ENCODE measurements at places on chromosomes 3 and 15.

DNA sequence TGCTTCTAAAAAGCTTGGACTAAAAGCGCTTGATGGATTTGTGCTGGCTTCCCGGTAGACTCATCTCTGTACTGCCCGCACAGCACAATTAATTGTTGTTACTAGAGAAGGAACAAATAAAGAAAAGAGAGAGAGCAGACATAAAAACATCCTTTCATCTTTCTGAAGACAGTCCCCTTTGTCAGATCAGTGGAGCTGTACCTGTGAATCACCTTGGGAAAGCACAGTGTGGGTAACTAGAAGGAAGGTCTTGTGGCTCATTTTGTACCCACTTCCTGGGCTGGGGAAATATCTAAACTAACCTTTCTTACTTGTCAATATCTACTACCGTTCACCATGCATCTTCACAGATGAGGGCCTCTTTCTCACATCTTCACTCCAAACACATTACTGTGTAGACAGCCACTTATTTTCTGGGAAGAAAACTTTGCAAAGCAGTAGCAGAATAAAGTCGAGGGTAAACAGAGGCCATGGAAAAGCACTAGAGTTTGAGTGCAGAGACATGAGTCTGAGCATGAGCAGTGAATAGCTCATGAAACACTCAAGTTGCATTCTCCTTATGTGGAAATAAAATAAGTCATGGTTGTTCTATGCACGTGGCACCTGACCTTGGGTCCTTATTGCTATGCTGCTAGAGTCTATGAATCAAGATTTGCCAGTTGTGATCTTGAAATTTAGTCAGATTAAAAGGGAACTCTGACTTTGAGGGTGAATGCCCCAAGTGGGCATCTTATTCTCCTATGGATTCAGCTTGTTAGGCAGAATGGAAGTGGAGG lies 169.3 kb downstream of the LPP start:
- DNase-seq: no peak

- no peak for DNase-seq
These were observed 553.4 kb downstream of the ZIC1 start for GRCh38 chr3:147962408-147963164.

DNA sequence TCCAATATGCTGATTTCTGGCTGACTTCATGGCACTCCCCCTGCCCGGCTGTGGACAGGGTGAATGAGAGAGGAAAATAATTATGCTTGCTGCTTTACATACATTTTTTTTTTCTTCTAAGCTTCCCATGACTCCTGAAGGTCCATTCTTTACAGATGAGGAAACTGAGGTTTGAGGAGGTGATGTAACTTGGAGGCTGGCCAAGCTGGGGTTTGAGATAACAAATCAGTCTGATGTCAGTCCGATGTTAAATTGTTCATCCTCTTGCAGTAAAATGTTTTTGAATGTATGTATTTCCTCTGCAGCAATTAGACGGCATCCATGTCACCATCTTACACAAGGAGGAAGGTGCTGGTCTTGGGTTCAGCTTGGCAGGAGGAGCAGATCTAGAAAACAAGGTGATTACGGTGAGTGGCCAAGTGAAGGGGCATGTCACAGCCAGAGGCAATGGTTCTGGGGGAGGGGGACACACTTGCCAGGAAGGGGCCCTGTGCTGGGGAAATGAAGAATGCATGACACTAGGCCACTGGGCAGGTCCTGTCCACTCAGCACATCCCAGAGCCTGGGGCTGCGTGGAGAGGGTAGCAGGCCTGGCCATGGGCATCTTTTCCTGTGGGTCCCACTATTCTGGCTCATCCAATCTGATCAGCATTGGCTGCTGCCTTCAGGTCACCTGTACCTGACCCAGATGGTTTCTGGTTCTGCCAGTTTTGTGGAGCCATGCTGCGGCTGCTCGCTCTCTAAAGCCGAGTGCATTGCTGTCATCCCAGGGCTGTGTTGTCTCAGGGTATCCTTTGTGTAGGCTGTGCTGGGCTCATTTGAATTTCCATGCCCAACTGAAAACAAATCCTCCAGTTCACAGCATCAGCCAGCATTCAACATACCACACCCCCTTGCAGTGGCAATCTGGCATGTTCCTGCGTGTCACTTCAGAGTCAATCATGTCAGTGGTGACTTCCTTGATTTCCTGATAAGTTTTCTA lies 20.4 kb downstream of the STARD5 start:
- no peak for DNase-seq

DNA sequence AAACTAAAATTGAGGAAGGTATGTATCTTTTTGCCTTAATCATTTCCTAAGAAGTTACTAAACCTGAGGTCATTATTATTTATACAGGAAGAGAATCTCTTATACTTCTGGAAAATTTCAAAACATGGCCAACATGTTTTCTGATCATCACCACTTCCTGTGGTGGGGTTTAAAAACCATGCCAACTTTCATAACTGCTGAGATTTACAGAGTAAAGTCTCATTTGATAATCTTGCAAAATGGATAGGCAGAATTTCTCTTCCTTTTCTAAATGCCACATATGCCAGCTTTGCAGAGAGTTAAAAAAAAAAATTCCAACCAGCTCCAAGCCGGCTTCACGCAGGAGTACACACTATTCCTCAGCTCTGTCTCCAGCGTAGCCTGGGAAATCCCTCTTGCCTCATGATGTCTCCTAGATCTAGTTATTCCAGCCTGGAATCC lies 124.3 kb upstream of the SPRED1 start:
- peak; percentile 35 for DNase-seq

- DNase-seq: no peak
These were observed 14.4 kb downstream of the THOC7 start for GRCh38 chr3:63849175-63849574.

DNA sequence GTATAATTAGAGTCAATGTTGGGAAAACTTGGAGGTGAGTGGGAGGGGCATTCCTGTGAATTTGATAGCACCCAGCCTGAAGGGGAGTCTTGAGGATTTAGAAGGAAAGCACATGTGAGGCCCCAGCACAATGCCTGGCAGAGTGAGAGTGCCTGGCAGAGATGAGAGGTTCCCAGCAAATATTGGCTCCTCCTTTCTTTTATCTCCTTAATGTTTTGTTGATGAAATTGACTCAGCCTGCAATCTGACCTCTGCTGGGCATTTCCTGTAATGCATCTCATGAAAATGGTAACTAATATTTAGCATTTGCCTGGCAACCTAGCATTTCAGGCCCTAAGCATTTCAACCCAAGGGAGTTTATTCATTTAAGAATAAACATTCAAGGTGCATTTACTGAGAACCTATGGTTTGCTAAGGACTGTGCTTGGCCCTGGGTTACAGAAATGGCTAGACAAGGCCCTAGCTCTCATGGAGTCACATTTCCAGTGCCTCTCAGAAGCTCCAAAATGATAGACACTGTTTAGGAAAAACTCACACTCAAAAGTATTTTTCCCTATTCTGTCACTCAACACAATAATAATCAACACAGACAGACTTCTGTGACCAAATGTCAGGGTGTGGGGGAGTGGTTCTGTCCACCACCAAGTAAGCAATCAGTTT lies 19.0 kb downstream of the PDHB start:
- peak; percentile 64 for DNase-seq

- no peak for DNase-seq
These were observed 143.6 kb downstream of the PGPEP1L start for GRCh38 chr15:98863983-98864382.

GRCh38 chr3:186696522-186696921 lies 20.6 kb upstream of the KNG1 start:
- DNase-seq: no peak

DNA sequence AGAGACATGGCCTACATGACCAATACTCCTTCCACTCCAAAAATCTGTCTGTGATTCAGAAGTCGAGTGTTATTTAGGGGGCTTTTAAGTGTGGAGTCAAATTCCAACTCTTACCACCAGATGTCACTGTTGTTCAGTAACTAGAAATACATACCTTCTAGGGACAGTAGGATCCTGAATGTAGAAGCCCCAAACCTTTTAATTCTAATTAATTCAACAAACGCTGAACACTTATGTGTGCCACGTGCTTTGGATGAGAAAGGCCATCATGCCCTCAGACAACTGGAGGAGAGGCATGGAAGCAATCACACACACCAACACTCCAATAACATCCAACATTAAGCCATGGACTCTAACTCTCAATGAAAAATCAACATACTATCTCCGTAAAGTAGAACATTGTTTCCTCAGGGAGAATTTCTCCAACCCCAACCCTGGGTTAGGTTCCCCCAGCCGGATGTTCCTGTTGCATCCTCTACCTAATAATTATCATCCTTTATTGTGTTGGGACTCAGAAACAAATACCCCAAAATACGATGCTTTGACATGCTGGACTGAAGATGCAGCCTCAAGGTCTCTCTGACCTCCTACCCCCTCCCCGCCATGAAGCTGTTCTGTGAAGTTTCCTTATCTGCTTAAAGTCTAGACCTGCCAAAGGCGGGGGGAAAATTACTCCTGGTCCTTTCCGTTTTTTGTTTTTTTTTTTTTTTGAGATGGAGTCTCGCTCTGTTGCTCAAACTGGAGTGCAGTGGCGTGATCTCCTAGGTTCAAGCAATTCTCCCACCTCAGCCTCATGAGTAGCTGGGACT lies 8.0 kb upstream of the CCDC13 start:
- DNase-seq: peak; percentile 69

GRCh38 chr3:144554889-144555288 lies 583.3 kb downstream of the DIPK2A start:
- no peak for DNase-seq

- no peak for DNase-seq
These were observed 48.6 kb downstream of the GAP43 start for GRCh38 chr3:115671761-115672455.

DNA sequence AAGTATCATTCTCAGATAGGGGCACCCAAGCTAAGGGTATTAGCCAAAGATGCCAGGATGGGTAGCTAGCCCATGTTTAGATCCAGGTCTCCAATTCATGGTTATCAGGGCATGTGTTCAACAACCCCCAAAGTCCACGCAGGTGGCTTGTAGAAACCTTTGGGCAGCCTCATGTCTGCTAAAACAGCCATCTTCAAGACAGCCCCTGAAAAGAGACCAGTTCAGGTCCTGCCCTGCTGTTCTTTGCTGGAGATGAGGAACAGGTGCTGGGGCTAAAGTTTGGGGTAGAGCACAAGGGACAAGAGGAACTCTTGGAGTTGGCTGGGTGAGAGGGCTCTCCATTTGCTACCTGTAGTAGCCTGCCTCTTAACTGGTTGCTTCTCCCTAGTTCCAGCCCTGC lies 4.6 kb downstream of the PPM1M start:
- no peak for DNase-seq

DNA sequence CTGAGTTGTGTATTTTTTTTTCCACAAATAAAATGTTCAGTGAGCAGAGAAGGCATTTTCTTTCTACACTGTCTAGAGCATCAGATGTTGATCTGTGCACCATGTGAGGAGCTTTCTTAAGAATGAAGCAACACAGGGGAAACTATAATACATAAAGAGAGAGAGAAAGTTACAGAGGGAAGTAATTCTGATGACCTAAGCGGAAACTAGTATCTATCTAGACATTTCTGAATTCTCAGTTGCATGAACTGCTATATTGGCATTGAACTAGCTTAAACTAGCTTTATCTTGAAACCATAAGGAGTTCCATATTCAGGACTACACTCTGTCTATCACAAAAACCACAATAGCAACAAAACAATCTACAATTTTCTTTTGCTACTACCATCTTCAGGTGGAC lies 822.4 kb downstream of the VGLL3 start:
- DNase-seq: no peak

DNA sequence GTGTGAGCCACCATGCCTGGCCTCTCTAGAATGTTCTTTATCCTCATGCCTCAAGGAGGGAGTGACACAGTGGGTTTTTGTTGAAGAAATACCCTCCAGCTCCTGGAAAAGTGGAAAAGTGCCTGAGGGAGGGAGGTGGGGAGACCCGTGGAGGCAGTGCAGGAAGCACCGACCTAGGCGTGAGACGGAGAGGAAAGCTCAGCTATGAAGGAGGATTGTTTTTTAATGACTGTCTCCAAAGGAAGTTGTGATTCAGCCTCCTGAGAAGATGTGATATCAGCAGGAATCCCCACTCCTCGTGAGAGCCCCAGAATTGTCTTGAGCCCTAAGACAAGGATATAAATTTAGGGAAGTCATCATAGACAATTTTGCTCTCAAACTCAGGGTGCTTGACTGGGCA lies 21.7 kb downstream of the RPLP1 start:
- peak; percentile 84 for DNase-seq

- peak; percentile 55 for DNase-seq
These were observed 161.3 kb upstream of the SLC2A2 start for GRCh38 chr3:171187706-171188290.

- no peak for DNase-seq
These were observed 16.3 kb downstream of the CRTAP start for GRCh38 chr3:33130144-33130543.

DNA sequence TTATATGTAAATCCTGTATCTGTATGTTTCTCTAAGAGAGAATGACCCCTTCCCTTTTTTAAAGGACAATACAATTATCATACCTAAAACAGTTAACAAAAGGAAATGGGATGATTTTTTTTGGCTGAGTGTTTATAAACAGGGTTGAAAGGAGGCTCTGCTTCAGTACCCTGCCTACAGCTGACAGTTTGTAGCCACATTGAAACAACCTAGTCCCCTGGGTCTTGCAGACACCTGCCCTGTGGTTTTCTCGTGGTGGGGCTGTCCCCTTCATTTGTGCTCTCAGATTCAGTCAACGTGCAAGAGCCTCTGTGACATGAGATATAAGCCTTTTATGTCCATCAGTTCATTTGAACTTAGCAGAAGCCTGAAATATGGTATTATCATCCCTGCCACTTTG lies 2.3 kb upstream of the HMCES start:
- DNase-seq: no peak

DNA sequence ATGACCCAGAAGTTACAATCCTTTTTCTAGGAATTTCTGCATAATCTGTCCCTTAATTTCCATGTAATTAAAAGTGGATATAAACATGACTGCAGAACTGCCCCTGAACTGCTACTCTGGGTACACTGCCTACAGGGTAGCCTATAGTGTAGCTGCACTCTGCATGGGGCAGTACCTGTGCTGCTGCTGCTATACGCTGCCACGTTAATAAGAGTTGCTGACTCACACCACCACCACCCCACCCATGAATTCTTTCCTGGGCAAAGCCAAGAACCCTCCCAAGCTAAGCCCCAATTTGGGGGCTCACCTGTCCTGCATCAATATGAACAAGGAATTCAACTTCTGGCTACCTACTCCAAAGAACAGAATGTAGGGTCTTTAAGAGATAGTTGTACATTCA lies 13.9 kb downstream of the HDGFL3 start:
- DNase-seq: no peak

DNA sequence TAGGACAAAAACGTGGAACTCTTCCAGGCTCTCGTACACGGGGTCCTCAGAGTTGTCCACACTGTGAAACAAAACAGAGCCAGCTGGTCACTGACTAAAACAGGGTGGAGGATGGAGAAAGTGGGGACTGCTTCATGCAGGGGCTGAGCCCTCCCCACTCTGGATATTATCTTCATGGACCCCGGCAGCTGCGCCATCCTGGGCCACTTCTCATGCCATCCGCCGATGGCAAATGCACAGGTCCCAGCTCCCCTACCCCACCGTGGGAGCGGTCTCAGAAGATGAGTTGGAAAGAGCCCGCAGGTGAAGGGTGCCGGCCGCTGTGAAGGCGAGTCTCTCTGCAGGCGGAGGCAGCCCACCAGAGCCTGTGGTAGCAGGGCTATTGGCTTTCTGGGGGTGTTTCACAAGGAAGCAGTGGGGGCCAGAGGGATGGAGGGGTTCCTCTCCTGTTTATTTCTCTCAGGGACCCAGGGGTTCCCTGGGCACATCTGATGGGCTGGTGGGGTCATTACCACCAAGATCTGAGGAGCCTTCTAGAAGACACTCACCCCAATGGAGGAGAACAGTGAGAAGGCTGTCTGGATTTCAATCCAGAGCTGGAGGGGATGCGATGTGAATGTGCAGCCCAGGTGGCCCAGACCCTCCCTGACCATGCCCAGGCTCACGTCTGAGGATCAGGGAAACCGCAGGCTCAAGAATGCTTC lies 177.3 kb downstream of the KLF13 start:
- DNase-seq: no peak

- DNase-seq: peak; percentile 74
These were observed 230.3 kb upstream of the TLE3 start for GRCh38 chr15:70327856-70328678.
